ENCODE measurements at places on chromosomes 16 and 17.

DNA sequence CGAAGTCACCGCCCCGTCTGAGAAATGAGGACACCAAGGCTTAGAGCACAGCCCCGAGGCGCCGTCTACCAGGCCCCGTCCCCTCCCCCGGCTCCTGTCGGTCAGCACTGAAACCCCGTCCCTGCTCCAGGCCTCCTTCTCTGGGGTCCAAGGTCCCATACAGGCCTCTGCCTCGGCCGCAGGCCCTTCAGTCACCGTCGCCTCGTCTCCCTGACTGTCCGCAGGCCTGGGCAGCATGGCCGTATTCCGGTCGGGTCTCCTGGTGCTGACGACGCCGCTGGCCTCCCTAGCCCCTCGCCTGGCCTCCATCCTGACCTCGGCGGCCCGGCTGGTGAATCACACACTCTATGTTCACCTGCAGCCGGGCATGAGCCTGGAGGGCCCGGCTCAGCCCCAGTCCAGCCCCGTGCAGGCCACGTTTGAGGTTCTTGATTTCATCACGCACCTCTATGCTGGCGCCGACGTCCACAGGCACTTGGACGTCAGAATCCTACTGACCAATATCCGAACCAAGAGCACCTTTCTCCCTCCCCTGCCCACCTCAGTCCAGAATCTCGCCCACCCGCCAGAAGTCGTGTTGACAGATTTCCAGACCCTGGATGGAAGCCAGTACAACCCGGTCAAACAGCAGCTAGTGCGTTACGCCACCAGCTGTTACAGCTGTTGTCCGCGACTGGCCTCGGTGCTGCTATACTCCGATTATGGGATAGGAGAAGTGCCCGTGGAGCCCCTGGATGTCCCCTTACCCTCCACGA lies 617 bp downstream of the COASY start:
- no peak for DNase-seq

- no peak for DNase-seq
Measured at GRCh38 chr17:73863761-73864535, 219.7 kb upstream of the SDK2 start.

DNA sequence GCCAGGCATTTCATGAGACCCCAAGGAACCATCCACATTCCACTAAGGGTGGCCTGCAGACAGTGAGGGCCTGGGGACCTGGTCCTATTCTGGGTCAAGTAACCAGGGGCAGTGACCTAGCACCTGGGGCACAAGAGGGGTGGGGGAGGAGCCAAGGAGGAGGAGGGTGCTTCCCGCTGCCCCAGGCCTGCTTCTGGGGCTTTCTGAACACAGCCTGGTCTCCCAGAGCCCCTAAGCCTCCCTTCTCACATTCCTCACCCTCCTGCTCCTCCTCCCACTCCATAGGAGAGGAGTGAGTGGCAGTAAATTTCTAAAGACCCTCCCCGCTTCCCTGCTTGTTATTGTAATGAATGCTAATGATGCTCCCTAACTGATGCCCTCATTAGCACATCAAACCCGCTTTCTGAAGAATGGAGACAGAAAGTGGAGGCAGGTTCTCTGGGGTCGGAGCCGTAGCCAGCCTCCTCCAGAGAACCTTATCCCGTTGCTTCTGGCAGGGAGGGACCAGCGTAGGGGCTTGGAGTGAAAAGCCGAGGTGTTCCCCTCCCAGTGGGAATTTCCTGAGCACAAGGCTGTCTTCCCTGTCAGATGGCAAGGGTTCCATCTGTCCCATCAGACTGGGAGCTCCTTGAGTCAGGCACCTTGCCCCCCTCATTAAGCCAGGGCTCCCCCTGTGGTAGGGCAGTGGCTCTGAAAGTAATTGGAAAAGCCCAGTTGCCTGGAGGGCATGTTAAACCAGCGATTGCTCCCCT lies 3.7 kb upstream of the SRCIN1 start:
- no peak for DNase-seq

DNA sequence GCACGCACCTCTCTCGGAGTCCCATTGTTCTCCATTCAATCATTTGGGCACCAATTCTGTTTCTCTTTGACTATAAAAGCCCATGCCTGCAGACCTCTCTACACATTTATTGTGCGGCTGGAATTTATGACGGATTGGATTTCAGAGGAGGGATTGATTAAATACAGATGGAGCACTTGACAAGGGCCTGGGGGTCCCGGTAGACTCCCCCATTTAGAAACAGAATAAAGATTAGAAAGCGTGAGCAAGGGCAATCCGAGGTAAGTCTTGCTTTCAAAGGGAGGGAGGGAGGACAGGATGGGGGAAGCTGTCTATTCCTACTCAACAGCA lies 15.1 kb upstream of the PITPNM3 start:
- DNase-seq: no peak

- no peak for DNase-seq
Measured at GRCh38 chr16:17244872-17245551, 225.7 kb downstream of the XYLT1 start.

DNA sequence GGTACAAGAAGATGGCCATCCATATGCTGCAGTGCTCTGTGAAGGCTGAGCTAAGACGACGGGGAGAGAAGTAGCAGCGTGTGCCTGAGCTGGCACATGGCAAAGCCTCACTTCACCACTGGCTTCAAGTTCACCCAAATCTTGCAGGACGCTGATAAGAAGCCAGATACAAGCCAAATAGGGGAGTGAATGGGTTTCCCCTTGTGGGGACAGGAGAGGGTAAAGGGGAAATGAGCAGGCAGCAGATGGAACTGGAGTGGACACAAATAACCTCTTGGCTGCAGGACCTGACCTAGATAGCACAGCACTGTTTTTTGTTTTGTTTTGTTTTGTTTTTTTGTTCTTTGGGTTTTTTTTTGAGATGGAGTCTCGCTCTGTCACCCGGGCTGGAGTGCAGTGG lies 21.0 kb upstream of the PITPNA start:
- no peak for DNase-seq

- DNase-seq: no peak
Measured at GRCh38 chr16:86322806-86323205, 187.5 kb upstream of the FOXF1 start.

DNA sequence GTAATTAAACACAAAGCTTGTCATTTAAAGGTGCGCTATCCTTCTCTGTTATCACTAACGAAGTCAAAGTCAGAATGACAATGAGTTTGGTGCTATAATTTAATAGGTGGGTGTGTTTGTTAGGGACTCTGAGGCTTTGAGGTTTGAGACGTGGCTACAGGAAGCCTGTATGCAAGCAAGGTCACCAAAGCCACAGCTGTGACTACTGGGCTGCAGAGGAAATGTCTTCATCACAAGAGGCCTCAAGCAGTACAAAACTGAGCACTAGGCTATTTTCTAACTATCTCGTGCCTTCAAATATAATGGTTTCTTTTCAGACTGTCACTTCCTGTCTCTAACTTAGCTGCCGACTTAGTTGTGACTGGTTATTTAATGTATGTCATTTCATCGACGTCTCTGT lies 141.2 kb downstream of the AATF start:
- peak; percentile 27 for DNase-seq

GRCh38 chr17:57517632-57518456 lies 227.3 kb downstream of the CCDC182 start:
- DNase-seq: no peak

GRCh38 chr16:76800196-76800595 lies 390.8 kb upstream of the MON1B start:
- DNase-seq: no peak

- no peak for DNase-seq
Measured at GRCh38 chr16:56520251-56520577, 390 bp upstream of the BBS2 start.

- DNase-seq: no peak
Measured at GRCh38 chr17:2803971-2804370, 7.7 kb downstream of the RAP1GAP2 start.

DNA sequence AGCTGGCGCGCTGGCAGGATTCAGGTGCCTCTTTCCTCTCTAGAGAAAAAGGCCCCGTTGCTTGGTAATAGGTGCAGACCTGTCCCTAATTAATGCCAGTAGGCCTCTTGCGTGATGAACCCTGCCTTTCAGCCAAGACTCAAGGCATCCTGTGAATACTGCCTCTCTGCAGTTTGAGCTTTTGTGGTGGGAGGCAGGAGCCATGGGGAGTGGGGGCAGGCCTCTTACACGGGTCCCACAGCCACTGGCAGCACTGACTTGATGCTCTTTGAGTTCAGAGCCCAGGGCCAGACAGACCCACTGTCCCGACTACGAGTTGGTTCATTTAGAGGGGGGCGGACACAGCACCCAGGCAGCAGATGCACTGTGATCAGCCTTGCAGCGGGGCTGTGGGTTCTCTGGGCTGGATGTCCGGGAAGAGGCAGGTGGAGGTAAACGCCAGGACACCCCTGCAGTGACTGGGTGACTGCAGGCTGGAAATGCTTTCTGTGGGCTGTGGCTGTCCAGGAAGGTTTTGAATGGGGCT lies 237.0 kb downstream of the SEC14L1 start:
- no peak for DNase-seq

DNA sequence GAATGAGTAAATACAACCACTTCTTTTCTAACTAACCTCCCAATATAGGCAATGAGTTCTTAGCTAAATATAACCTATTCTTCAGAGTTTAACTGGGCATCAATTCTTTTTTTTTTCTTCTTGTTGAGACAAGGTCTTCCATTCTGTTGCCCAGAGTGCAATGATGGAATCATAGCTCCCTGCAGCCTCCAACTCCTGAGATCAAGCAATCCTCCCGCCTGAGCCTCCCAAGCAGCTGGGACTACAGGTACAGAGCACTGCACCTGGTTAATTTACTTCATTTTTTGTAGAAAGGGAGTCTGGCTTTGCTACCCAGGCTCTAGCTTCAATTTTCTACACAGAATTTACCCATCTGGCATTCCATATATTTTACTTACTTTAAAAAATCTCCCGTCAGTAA lies 1.1 kb downstream of the METTL16 start:
- no peak for DNase-seq
